ENCODE measurements at places on chromosomes 7 and 10.

DNA sequence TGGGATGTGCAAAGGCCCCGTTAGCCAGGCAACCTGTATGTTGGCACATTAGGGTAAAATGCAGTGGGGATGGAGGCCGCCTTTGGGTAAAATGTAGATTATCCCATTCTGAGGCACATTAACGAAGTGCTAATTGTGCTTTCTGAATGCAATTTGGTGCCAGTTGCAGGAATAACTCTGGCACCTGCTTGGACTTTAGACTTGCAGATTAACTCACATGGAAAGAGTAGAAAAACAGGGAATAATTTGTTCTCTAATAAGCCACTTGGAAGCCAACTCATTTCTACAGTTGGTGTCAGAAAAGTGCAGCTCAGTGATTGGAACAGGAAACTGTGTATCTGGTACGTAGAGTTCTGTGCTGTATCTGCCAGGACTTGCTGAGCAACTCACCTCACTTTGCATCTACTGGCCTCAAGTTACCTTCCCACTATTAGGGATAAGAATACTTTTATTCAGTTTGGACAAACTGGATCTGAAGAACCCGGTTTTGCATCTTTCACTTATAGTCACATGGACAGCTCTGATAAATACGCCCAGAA, 377.4 kb upstream of the PODXL start:
- no peak for DNase-seq

- DNase-seq = no peak
These were observed 8.5 kb upstream of the SLC39A12 start for GRCh38 chr10:17943033-17943745.

DNA sequence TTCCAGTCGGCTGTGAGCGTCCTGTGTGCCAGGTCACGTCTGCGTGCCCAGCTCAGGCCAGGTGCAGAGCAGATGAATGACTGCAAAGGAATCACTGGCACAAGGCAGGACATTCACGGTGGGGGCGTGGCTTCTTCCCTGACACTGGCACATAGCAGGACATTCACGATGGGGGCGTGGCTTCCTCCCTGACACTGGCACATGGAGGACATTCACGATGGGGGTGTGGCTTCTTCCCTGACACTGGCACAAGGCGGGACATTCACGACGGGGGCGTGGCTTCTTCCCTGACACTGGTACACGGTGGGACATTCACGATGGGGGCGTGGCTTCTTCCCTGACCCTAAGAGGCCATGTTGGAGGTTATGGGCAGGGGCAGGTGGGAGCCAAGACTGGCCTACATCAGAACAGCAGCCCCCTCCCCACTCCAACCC, 64.3 kb downstream of the MYL10 start:
- no peak for DNase-seq

DNA sequence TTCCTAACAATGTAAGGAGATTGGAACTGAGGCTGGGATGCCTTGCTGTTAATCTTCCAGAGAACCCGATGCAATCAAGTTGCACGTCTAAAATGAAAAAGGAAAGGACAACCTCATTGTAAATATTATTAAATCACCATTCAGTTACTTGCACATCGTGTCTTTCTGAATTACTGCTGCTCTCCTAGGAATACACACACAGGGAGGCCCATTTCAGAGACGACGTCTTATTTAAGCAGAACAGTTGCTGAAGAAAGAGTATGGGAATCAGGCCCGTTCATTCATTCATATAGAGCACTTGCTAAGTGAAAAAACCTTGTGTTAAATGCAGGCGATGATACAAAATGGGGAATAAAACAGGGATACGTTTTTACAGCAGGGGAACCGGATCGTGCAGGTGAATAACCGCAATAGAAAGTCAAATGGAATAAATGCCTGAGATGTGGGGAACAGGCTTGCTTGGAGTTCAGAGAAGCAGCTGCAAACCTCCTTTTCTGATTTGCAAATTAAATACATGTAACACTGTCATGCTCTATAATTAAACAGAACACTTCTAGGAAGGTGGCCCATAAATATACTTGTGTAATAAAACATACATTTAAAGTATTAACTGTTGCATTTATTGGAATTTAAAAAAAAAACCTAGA, 409.9 kb downstream of the GALNT17 start:
- DNase-seq = no peak

- no peak for DNase-seq
These were observed 705.1 kb downstream of the SUGCT start for GRCh38 chr7:40839881-40840280.

Data from stimulated activated CD8-positive, alpha-beta memory T cell treated with anti-CD3 and anti-CD28 coated beads, Interleukin-15, amount 100 ng/mL, for 48 hours (primary cell).